ENCODE measurements at places on chromosomes 5 and 9. TPM values are rescaled to one million over a fixed set of nuclear protein-coding genes. Genes with fewer than 3 reads are reported as not detected.

Gene MTMR12
- 12.8 TPM for total RNA-seq

Gene MARCOL
- total RNA-seq = not detected

Gene EQTN
- total RNA-seq = not detected

Gene WDR31
- 2.4 TPM for total RNA-seq

Gene CAPSL
- not detected for total RNA-seq

Gene ACOT12
- total RNA-seq = not detected

Gene HSPB3
- total RNA-seq = not detected

Gene DENND1A
- total RNA-seq = 13.1 TPM

Gene S1PR3
- total RNA-seq = 12.8 TPM

Gene ADAMTS2
- 25.8 TPM for total RNA-seq

Gene JMY
- total RNA-seq = 16.4 TPM

Gene CCNJL
- total RNA-seq = 0.82 TPM

Gene ADGRD2
- not detected for total RNA-seq

Gene BHMT2
- total RNA-seq = 6.8 TPM

Gene WWC1
- 2.7 TPM for total RNA-seq

Data from fibroblast of the aortic adventitia (primary cell).